Cerebellar nuclear complex (tissue), 1 donor: ENCODE measurements at places on chromosomes 3 and 15.
A peak's percentile ranks its signal among the peaks of the same experiment; 100 is the strongest.

DNA sequence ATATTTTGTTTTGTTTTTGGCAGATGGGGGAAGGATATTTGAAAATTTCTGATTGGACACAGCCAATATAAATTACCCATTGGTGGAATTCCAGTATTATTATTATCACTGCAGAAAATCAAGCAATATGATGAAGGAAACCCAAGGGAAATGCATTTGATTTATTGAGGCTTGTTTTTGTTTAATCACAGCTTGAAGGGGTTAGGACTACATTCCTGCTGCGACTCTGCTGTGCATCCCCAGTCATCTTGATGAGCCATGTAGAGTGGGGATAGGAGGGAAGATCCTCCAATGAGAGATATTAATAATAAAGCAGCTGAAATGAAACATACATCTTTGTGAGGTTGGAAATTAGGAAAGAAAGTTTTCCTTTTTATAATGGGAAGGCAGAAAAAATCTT is 208.6 kb downstream of the GAP43 start:
- DNase-seq, result no peak

GRCh38 chr3:23612296-23612891 is 193.4 kb upstream of the UBE2E1 start:
- no peak for DNase-seq

GRCh38 chr3:107487490-107487889 is 35.3 kb upstream of the BBX start:
- DNase-seq, result no peak

DNA sequence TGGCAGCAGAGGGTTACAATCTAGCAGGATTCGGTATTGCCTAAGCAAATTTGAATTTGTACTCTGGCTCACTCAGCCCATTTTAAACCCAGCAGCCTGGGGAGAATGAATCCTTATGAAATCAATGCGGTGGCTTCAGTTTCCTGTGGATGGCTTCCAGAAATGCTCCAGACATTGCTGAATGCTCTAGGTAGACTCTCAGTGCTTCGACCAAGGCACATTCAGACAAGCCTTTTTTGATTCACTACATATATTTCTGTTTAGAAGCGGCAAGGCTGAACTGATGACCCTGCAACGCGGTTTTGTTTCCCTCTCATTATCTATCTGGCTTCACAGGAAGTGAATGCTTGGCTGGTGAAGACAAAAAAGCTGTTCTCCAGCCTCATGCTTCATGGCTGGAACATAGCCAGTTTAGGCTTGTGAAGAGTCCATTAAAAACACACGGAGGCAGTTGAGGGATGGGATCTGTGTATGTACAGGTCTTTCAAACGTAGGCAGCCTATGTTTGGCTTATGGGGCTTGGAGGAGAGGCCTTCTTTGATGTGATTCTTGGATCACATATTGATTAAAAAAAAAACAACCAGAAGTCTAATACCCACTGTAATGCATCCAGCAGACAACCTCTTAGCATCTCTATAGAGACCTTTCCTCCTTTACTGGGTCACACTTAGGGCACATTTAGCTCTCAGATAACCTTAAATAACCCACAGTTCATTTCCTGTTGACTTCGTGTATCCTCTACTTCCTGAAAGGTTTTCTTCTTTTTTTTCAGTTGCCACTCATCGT is 400.2 kb upstream of the TBL1XR1 start:
- DNase-seq, result peak; percentile 21

- no peak for DNase-seq
Measured at GRCh38 chr3:113825090-113825489, 13.5 kb upstream of the GRAMD1C start.

GRCh38 chr3:195467641-195468390 is 25.0 kb upstream of the ACAP2 start:
- DNase-seq, result no peak

DNA sequence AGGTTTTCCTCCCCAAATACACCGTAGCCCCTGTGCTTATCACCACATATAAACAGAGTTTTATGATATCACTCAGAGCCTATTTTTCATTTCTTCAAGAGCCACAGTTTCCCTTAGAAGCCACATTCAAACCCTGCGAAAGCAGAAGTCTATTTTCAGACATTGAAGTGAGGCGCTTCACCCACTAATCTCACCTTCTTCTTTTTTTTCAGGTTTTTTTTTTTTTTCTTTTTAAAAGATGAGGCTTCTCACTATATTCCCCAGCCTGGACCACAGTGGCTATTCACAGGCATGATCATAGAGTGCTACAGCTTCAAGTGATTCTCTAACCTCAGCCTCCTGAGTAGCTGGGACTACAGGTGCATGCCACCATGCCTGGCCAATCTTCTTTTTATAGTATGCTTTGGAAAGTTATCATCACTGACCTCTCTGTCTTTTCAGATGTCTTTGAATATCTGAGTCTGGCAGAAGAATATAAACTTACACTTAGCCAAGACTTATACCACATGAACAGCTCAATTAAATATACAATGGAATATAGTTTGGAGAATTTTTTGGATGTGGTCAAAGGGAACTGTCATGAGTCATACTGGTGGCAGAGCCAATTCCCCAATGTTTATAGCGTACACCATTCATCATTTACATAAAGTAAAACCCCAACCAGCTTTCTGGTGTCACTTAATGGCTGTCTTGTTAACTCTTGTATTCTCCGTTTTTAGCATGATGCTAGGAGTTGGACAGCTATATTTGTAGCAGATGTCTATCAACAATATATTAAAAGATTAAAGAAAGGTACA is 59.7 kb upstream of the CCDC50 start:
- no peak for DNase-seq

DNA sequence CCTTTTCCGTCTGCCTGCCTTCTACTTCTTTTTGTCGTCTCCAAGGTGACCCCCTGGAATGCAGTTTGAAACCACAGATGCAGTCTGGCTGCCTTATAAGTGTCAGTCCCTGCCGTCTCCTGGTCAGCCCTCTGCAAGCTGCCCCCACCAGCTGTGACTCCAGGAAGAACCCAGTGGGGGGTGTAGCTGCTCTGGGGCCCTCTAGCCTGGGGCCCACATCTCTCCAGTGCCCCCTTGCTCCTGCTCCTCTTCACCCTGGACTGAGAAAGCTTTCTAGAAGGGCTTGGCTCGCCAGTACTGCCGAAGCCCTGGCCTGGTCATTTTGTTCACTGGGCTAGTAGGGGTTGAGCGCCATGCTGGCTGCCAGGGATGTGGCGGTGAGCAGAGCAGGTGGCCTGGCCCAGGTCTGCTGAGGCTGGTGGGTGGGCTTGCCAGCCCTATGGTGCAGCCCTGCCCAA is 21.3 kb downstream of the SYNM start:
- DNase-seq, result no peak

- DNase-seq, result no peak
Measured at GRCh38 chr3:189269365-189269764, 97.6 kb downstream of the TPRG1 start.

GRCh38 chr3:156298938-156299337 is 178.6 kb downstream of the KCNAB1 start:
- no peak for DNase-seq

DNA sequence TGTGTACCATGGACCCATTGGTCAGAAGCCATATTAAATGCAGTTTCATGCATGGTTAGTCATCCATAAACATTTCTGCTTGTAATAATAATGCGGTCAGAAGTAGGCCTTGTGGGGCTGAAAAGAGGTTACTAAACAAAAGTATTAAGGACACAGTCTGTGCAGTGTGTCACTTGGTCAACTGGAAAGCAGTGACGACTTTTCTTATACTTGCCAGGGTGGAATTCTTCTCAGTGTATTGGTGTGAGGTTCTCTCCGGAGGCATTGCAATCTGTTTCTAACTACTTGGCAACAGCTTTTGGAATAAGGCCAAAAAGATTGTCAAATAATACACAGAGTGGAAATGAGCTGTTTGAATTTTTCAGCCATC is 46.8 kb downstream of the CHL1 start:
- no peak for DNase-seq

- DNase-seq, result peak; percentile 94
Measured at GRCh38 chr15:73838831-73839426, 34.4 kb upstream of the TBC1D21 start.
